ENCODE measurements at places on chromosomes 7 and 10.

GRCh38 chr7:67950321-67951083, 953.9 kb downstream of the TYW1 start:
- peak; percentile 35 for DNase-seq

DNA sequence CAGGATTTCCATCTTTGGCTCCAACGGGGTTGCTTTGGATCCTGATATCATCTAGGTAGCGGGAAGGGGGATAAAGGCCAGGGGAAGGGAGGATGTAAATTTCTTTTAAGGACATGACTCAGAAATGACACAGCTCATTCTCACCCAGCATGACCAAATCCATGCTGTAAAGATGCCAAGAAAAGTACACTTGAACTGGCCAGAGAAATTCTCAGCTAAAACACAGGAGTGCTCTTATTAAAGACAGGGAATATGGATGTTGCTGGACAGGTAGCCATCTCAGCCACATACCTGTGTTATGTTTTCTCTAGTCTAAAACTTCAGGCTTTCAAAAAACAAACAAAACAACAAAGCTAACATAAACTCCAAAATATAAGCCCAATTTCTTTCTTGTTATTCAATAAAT, 68.3 kb downstream of the NAMPT start:
- peak; percentile 90 for DNase-seq

DNA sequence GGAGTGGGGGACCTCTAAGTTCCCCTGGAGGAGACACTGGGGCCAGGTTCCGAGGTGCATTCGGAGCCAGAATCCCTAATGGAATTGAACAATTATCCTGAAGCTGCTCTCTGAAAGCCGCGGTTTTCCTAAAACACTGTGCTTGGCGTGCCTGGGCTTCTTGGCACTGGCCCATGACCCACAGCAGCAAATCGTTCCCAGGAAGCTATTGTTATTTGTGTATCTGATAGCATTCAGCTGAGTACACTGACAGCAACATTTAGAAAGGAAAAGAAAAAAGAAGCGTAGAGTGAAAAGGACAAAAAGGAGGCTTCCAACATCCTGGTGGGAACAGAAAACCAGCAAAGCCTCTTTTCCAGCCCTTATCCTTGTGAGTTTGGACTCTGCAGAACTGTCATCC, 339.8 kb downstream of the FRMD4A start:
- DNase-seq: peak; percentile 81

- no peak for DNase-seq
Measured at GRCh38 chr10:35661236-35661635, 19.1 kb upstream of the FZD8 start.

DNA sequence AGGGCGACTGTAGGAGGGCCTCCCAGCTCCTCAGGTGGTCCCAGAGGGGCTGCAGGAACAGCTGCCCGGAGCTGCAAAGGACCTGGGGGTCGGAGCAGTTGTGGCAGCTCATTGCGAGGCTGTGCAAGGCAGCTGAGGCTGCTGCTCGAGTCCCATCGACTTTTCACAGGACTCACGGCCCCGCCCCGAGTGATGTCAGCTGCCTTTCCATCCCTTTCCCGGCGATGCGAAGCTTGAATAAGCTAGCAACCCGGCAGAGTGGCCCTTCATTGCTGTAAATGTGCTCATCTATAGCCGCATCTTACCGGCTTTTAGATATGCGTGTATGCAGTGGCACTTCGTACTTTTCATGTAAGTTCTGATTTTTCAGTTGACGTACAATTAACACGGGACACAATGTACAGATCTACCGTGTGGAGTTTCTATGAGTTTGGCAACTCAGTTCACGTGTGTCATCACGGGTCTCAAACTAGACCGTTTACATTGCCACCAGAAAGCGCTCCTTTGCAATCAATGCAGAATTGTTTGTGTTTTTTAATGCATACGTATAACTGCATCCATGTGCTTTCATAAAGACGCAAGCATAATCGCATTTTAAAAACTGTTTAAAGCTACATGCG, at the start of gene CH25H:
Gene CH25H, minus strand, starts transcription at position 137 of the 620 bp plus-strand sequence. Its CDS starts 25 bp downstream, at position 112.
- peak; percentile 88 for DNase-seq

DNA sequence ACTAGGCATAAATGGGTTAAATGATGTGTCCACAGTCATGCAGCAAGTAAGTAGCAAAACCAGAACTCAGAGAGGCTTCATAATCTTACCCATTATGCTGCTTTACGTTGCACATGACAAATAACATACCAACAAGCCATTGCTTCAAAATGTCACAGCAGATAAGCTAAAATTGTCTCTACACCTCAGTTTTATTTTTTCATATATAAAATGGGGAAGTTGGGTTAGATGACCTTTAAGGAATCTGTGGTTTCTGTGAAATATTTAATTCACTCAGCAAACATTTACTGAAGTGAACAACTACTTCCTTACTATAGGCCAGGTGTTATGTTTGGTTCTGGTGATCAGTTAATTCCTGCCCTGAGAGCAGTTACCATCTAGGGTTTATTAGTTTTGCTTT, 2.2 kb upstream of the ASCC1 start:
- no peak for DNase-seq

All from fibroblast of skin of scalp (primary cell).